Bladder microvascular endothelial cell (primary cell): ENCODE measurements at places on chromosomes 16 and 17. TPM values are rescaled to one million over a fixed set of nuclear protein-coding genes. Genes with fewer than 3 reads are reported as not detected.

Gene OTOP2
- not detected in 2 replicates for total RNA-seq

Gene HBA1
- not detected in 2 replicates for total RNA-seq

Gene HOXB7
- total RNA-seq, result 6.9 and 14.6 TPM in 2 replicates

Gene MGAT5B
- 0.49 and 0.50 TPM in 2 replicates for total RNA-seq

Gene SEPTIN1
- 0.50 TPM in 1 of 2 replicates, not detected in the other for total RNA-seq

Gene CNTNAP4
- not detected in 2 replicates for total RNA-seq

Gene SHISA6
- not detected in 2 replicates for total RNA-seq

Gene TMIGD1
- total RNA-seq, result not detected in 2 replicates

Gene SLC35G6
- total RNA-seq, result not detected in 2 replicates

Gene WNK4
- total RNA-seq, result 1.3 and 13.0 TPM in 2 replicates

Gene TUBB3
- total RNA-seq, result 137 and 173 TPM in 2 replicates

Gene NRN1L
- 0.16 TPM in 1 of 2 replicates, not detected in the other for total RNA-seq

Gene KIF2B
- not detected in 2 replicates for total RNA-seq

Gene PRSS27
- 0.16 and 0.19 TPM in 2 replicates for total RNA-seq

Gene SDR42E1
- 4.4 and 9.2 TPM in 2 replicates for total RNA-seq

Gene KRT40
- not detected in 2 replicates for total RNA-seq

Gene YPEL2
- 46.0 and 127 TPM in 2 replicates for total RNA-seq

Gene RAB11FIP4
- 0.31 TPM in 1 of 2 replicates, not detected in the other for total RNA-seq

Gene SPNS2
- 109 and 135 TPM in 2 replicates for total RNA-seq

Gene PYY
- total RNA-seq, result not detected in 2 replicates

Gene ERN2
- total RNA-seq, result not detected in 2 replicates

Gene ABI3
- 7.3 and 18.6 TPM in 2 replicates for total RNA-seq

Gene ZSCAN10
- not detected in 2 replicates for total RNA-seq

Gene TTYH2
- 0.32 and 0.82 TPM in 2 replicates for total RNA-seq

Gene DRC3
- total RNA-seq, result 0.49 and 2.3 TPM in 2 replicates

Gene TP53TG3D
- total RNA-seq, result not detected in 2 replicates

Gene TBC1D3B
- total RNA-seq, result 0.97 and 2.6 TPM in 2 replicates

Gene DNAAF1
- total RNA-seq, result not detected in 2 replicates

Gene TBC1D3C
- total RNA-seq, result not detected in 2 replicates

Gene MT4
- total RNA-seq, result not detected in 2 replicates

Gene SEPTIN12
- 0.06 TPM in 1 of 2 replicates, not detected in the other for total RNA-seq

Gene GNG13
- total RNA-seq, result not detected in 2 replicates

Gene BLMH
- total RNA-seq, result 43.9 and 57.3 TPM in 2 replicates

Gene CSH1
- not detected in 2 replicates for total RNA-seq

Gene SRL
- total RNA-seq, result under 0.01 and 0.06 TPM in 2 replicates

Gene PAGR1
- 15.1 and 15.4 TPM in 2 replicates for total RNA-seq

Gene ASB16
- total RNA-seq, result not detected in 2 replicates

Gene MRM1
- total RNA-seq, result 3.2 and 5.1 TPM in 2 replicates

Gene APOH
- total RNA-seq, result not detected in 2 replicates

Gene PLXDC1
- 0.06 and 0.16 TPM in 2 replicates for total RNA-seq

Gene TBC1D26
- 0.38 TPM in 1 of 2 replicates, not detected in the other for total RNA-seq

Gene HASPIN
- total RNA-seq, result 4.6 and 7.4 TPM in 2 replicates

Gene ZNF19
- 0.65 and 2.1 TPM in 2 replicates for total RNA-seq

Gene RGS11
- 0.81 and 1.6 TPM in 2 replicates for total RNA-seq

Gene NLGN2
- 1.3 and 7.6 TPM in 2 replicates for total RNA-seq

Gene COIL
- total RNA-seq, result 10.0 and 17.1 TPM in 2 replicates

Gene HAP1
- total RNA-seq, result 0.32 and 0.82 TPM in 2 replicates
